ENCODE measurements at places on chromosomes 5 and 9.

DNA sequence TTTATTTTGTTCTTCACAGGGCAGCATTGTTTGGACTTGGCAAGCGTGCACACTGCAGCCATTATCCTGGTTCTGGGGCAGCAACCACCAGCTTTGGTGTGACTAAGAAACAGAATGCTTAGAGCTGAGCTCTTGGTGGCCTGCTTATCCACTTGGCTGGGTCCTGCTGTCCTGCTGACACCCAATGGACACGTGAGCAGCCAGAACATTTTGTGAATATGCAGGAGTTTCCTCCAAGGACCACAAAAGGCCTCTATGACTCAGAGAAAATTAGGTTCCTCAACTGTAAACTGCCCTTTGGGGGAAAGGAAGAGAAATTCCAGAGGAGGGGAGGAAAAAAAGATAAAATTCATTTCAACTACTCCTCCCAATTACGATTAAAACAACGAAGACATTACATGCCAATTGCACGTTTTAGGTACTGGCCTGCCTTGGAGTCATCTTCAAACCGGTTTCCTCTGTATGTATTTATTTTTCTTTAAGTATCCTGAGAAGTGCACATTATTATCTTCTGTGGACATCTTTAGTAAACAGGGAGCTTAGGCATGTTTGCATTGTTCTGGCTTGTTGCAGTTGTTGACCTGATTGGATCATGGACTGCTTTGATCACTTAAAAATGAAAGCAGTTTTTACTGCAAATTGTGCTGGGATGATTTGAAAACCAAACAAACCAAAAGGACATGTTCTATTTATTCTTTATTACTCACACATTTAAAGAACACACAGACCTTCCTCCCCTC lies 82.3 kb upstream of the TLE4 start:
- DNase-seq = peak; percentile 35

DNA sequence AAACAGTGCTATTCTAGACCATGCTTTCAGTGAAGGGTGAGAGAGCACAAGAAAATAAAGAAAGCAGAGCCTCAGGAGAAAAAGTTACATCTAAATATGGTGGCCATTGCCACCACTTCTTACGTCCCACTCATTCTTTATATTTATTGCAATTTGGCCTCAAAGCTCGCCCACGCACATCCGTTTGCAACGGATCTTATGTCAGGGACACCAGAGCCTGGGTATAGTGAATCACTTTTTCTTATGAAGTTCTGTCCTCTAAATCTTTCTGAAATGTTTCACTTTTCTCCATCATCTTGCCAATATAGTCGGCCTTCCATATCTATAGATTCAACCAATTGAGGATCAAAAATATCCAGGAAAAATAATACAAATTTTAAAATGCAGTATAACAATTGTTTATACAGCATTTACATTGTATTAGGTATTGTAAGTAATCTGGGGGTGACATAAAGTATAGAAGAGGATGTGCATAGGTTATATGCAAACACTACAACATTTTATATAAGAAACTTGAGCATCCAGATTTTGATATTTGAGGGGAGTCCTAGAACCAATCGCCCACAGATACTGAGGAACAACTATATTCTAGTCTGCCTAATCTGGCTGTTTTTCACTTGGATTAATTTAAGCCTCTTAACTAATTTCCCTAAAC lies 35.2 kb downstream of the GOLPH3 start:
- no peak for DNase-seq

DNA sequence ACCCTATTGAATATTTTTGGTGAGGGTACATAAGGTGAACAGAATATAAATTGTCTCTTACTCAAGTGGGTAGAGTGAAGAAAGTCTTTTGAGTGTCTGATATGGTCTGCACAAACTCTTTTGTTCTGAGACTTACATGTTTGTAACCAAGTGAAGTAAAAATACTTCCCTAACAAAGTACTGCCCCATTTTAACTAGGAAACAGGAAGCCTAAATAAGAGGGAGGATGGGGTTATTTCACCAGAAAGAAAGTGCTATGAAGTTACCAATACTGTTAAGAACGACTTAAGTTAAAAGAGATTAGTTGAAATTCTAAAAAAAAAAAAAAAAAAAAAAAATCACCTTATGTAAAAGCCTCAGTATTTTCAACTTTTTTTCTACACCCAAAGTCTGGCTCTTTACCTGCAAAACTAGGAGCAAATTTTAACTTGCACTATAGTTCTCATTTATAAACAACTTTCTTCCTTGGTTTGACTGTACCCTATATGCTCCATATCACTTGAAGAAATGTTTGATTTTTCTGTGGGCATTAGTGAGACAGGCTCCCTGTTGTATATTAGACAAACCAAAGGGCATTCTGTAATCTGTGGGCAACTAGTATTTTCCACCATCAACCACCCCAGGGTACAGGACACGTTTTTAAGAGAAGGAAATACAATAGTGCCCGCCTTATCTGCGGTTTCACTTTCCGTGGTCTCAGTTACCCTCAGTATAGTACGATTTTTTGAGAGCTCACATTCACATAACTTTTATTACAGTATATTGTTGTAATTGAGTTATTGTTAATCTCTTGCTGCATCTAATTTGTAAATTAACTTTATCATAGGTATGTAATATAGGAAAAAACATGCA lies 127.7 kb downstream of the NR3C1 start:
- no peak for DNase-seq

- DNase-seq = no peak
Measured at GRCh38 chr5:147949711-147950573, 43.6 kb upstream of the C5orf46 start.

- DNase-seq = no peak
Measured at GRCh38 chr5:115578657-115579056, 23.6 kb downstream of the TICAM2 start.

DNA sequence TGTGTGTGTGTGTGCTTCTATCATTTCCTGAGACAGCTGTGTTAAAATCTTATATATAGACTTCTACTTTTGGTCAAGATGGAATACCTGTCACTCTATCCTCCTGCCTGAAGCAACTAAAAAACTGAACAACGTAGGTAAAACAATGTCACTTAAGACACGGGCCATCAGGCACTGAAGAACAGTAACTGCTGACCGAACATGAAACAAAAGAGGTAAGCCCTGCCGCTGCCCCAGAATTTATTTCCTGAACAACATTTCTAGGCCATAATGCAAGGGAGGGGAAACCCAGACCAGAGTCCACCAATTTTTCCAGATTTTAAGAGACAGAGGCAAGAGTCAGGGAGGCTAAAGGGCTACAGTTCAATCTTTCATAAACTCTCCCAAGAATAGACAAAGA lies 156.0 kb downstream of the CDC42SE2 start:
- DNase-seq = no peak

GRCh38 chr9:78821126-78821822 lies 524.3 kb downstream of the PSAT1 start:
- peak; percentile 29 for DNase-seq

- peak; percentile 24 for DNase-seq
Measured at GRCh38 chr5:148913985-148914431, 87.6 kb downstream of the ADRB2 start.

DNA sequence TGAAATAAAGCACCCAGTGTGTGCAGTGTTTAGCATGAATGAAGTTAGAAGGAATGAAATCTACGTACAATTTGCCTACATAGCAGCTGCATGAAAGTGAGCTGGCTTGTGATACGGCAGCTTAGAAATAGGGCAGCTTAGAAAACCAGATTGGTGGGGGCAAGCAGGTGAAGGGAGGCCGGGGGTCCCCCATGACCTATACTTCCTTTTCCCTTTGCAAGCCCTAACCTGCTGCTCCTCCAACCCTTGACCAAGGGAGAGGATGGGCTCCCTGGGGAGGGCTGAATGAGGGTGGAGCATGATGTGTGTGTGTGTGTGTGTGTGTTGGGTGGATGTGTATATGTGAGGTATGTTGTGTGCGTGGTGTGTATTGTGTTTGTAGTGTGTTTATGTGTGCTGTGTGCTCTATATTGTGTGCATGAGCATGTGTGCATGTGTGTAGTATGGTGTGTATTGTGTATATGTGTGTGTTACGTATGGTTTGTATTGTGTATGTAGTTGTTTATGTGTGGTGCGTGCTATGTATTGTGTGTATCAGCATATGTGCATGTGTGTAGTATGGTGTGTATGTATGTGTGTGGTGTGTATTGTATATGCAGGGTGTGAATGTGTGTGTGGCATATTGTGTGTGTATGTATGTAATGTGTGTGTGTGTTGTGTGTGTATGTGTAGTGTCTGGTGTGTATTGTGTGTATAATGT lies 72.1 kb downstream of the TENT4A start:
- DNase-seq = no peak

DNA sequence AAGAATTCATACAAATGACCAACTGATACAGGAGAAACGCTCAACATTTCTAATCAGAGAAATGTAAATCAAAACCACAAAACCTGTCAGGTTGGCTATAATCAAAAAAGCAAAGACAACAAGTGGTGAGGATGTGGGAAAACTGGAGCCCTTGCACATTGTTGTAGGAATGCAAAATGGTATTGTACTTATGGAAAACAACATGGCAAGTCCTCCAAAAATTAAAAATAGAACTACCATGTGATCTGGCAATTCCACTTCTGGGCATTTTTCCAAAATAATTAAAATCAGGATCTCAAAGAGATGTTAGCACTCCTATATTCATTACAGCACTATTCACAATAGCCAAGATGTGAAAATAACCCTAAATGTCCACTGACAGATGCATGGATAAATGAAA lies 76.1 kb downstream of the FNIP1 start:
- DNase-seq = no peak

DNA sequence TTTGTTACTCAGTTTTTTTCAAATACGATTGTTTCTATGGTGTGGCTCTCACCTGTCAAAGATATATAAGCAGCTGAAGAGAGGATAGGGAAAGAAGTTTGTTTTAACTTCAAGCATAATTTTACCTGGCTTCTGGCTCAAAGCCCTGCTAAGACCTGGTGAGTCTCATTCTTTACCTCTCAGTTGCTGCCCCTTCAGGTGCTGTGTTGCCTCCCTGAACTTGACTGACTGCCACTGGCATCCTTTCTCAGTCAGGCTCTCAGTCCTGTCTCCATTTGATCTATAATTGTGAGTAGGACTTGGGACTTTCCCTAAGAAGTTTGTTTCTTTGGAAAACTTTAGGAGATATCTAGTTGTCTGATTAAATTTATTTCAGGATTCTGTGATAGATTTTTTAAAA lies 249.6 kb downstream of the IZUMO3 start:
- no peak for DNase-seq

- no peak for DNase-seq
Measured at GRCh38 chr5:98292496-98292895, 481.0 kb upstream of the RGMB start.

- no peak for DNase-seq
Measured at GRCh38 chr5:139681466-139681865, 33.3 kb downstream of the CXXC5 start.

GRCh38 chr5:133527311-133527710 lies 85.0 kb downstream of the FSTL4 start:
- no peak for DNase-seq

GRCh38 chr5:55081541-55081940 lies 20.9 kb upstream of the GZMA start:
- peak; percentile 70 for DNase-seq

DNA sequence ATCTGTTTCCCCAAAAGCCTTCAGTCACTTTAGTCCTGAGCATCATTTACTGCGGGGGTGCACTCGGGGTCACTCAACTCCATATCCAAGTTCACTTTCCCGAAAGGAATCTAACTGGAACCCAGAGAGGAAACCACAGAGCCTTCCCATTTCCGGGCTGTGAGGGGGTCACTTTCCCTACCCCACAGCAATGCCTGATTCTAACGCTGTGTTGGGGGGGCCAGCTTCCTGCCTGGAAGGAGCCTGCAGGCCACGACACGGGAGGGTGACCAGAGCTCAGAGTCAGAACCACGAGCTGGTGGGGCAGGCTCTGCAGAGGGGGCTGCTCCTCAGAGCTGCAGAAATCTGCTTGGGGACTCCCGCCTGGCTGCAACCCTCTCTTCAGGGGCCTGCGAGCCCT lies 20.3 kb downstream of the BRD9 start:
- no peak for DNase-seq

- no peak for DNase-seq
Measured at GRCh38 chr5:91123901-91124300, 259.2 kb downstream of the ARRDC3 start.

GRCh38 chr5:81234299-81234698 lies 1.2 kb downstream of the CKMT2 start:
- DNase-seq = no peak

DNA sequence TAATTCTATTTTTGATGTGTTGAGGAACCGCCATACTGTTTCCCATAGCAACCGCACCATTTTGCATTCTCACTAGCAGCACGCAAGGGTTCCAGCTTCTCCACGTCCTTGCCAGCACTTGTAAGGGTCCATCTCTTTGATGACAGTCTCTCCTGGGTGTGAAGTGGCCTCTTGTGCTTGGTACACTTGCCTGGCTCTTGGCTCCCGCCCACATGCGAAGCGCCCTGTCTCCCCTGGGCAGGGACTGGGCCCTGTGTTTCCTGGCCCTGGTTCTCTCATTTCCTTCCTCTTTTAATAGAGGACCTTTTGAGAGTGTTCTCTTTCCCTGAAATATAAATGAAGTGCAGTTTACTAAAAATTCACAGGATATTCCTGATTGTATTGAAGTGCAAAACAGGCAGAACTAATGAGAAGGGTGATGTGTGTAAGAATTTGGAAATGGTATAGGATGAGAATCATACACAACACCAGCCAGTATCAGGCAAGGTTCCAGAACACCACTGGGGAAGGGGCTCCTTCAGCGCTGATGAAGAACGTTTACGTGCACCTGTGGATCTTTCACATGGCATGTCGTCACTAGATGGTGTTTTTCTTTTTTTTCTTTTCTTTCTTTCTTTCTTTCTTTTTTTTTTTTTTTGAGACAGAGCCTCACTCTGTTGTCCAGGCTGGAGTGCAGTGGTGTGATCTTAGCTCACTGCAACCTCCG lies 73.0 kb downstream of the EHMT1 start:
- no peak for DNase-seq

- DNase-seq = no peak
Measured at GRCh38 chr5:173329491-173330337, 1.5 kb upstream of the STC2 start.

DNA sequence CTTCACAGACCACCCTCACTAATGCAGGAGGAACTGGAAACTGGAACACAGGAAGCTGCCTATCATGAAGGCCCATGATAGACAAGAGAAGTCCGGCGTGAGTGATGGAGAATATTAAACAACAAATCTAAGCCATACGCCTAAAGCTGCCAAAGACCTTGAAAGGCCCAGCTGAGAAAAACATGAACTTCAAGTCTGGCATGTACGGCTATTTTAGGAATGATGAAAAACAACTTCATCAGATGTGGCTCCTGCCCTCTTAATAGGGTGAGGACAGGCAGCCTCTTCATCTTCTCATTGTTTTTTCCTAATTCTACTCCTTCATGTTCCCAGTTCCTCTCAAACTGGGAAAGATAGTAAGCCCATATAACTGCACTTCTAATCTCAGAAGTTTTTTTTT lies 20.3 kb downstream of the FBP1 start:
- no peak for DNase-seq

- no peak for DNase-seq
Measured at GRCh38 chr5:117701062-117701461, 1126.4 kb upstream of the SEMA6A start.

- no peak for DNase-seq
Measured at GRCh38 chr5:3780907-3781306, 185.3 kb downstream of the IRX1 start.

GRCh38 chr9:79325501-79325900 lies 246.3 kb upstream of the TLE4 start:
- DNase-seq = no peak

- DNase-seq = no peak
Measured at GRCh38 chr5:152309926-152310450, 95.1 kb downstream of the NMUR2 start.

GRCh38 chr5:114252226-114252625 lies 109.6 kb upstream of the KCNN2 start:
- no peak for DNase-seq

Measured in foreskin melanocyte (primary cell).